ENCODE measurements at places on chromosomes 3 and 15.

GRCh38 chr3:97277708-97278107 lies 463.3 kb downstream of the EPHA6 start:
- DNase-seq: no peak

DNA sequence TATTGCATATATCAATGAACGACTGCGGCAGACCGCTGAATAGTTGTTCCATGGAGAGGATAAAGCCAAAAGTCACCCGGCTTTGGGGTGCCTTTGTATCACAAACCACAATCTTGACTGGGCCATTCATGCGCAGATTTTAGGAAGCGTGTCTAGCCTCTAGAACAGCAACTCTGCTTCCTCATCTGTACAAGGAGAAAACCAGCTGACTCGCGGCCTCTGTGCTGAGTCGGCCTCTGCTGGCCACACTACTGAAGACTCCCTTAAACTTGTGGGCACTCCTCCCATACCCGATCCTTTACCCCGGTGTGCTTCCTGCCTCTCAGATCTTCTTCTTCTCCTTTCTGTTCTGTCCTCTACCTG lies 872 bp downstream of the DLEC1 start:
- DNase-seq: peak; percentile 45

GRCh38 chr3:4850211-4850927 lies 128.9 kb upstream of the BHLHE40 start:
- no peak for DNase-seq

GRCh38 chr3:110810356-110810755 lies 261.3 kb upstream of the NECTIN3 start:
- peak; percentile 36 for DNase-seq

GRCh38 chr15:59279023-59279422 lies 72.4 kb downstream of the LDHAL6B start:
- DNase-seq: no peak

DNA sequence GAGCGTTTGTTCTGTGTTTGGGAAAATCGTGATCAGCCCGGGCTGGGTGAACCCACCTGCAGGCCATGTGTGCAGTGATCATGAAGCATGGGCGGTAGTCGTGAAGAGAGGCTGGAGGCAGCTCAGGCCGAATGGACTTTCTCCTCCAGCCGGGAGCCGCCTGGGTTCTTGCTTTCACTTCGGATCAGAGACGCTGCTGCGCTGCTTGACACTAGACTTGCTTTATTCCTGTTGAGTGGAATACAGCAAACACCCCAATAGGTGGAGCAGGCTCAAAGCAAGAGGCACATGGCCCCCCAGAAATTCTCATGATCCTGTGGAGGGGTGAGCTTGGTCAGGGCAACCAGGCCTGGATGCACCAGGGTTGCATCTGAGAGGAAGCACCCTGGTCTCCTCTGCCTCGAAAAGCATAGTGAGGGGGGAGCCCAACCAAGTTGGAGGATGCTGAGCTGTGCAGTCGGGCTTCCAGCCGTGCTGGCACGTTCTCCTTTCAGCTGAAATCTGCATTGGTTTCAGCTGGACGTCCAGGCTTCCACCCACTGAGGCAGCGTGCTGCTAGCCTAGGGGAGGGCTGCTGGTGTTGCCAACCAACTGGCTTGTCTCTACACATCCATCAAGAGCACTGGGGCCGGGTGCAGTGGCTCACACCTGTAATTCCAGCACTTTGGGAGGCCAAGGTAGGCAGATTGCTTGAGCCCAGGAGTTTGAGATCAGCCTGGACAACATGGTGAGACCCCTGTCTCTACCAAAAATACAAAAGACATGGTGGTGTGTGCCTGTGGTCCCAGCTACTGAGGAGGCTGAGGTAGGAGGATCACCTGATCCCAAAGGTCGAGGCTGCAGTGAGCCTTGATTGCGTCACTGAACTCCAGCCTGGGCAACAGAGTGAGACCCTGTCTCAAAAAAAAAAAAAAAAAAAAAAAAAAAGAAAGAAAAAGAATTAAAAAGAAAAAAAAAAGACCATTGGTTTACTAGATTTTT lies 2.8 kb upstream of the NRROS start:
- no peak for DNase-seq

DNA sequence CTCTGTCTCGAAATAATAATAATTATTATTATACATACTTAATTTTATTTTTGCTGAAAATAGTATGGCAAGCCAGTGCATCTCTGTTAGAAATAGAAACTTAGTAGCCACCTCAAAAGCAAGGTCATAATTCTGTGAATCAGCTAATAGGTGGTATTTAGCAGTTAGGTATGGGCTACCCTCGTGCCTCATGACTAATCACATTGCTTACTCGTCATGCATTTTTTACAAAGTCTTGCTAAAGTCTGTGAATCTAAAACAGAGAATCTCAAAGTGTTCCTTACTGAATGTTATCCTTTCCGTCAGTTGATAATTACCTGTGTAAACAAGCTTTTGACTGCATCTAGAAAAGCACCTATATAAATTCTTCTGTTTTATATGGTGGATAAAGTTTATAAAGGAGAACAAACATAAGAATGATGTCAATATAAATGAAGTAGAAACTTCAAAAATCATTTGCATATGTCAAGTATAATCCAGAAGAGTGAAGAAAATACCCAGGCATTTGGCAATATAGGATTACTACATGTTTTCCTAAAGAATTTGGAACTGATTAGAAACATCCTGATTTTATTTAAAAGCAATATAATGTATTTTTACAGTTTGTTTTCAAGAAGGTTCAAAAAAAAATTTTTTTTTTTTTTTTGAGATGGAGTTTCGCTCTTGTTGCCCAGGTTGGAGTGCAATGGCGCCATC lies 6.2 kb downstream of the PPARG start:
- peak; percentile 87 for DNase-seq

DNA sequence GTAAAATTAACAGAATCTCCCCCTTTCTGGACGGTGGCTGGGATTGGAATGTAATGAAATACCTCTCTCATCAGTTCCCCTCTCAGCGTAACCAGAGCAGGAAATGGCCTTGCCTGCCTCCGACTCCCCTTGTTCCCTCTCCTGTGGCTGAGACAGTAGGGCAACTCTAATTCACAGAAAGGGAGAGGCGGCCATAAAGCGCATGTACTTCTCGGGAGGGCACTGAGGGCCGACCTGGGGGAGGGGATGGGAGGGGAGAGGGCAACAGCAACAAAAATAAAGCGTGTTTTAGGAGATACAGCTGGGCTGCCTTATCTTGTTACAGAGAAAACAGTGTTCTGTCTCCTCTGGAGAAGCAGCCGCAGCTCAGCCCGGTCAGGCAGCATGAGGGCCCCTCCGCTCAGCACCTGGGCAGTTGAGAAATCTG lies 783.3 kb upstream of the ARRDC4 start:
- DNase-seq: no peak

- DNase-seq: no peak
Observed at GRCh38 chr3:195269375-195270078, 1.4 kb downstream of the XXYLT1 start.

DNA sequence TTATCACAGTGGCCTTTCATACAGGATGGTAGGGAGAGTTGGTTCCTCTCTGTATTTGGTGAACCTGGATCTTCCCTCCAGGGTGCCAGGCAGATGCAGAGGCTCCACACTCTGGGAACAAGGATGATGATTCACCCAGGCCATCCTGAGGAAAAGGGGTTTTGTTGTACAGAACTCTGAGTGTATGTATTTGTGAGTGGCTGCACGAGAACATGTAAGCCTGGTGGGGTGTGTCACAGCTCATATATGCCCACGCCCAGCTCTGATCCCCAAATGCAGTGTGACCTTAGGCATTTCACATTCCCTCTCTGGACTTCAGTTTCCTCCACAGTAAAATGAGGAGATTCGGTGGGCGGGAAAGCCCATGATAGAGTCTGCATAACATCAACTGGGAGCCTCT lies 11.6 kb upstream of the CILP start:
- DNase-seq: no peak

GRCh38 chr3:79651536-79652065 lies 116.2 kb downstream of the ROBO1 start:
- DNase-seq: no peak

DNA sequence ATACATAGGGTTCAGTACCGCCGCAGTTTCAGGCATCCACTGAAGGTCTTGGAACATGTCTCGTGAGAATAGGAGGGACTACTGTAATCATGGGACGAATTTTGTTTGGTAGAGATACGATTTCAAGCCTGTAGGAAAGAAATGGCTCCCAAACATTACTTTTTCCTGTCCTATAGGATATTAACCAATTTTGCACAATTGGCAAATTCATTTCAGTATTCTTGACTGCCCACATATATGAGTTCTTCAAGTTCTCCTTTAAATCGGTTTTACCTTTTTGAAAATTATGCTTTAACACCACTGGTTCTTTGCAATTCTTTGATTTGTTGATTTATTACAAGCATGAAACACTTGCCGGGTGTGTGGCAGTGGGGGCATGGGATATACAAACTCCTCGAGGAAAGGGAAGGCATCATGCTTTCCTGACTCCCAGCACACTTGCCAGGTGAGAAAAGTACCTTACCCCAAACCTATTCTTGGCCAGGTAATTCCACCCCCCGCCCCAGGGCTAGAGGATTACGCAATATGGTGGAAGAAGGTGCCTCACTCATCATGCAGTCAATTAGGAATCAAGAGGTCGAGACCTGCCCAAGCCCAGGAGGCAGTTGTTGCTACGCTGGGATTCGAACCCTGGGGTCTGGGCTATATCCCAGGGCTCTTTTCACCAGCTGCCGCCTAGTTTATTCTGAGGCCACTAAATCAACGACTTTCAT lies 584 bp upstream of the LARS2 start:
- DNase-seq: no peak

Measured in fibroblast of lung (primary cell).